Activated CD4-positive, alpha-beta T cell treated with anti-CD3 and anti-CD28 coated beads for 24 hours (primary cell): ENCODE measurements at places on chromosomes 16 and 17.

- DNase-seq: no peak
These were observed 40.3 kb upstream of the MRPS23 start for GRCh38 chr17:57889892-57890856.

DNA sequence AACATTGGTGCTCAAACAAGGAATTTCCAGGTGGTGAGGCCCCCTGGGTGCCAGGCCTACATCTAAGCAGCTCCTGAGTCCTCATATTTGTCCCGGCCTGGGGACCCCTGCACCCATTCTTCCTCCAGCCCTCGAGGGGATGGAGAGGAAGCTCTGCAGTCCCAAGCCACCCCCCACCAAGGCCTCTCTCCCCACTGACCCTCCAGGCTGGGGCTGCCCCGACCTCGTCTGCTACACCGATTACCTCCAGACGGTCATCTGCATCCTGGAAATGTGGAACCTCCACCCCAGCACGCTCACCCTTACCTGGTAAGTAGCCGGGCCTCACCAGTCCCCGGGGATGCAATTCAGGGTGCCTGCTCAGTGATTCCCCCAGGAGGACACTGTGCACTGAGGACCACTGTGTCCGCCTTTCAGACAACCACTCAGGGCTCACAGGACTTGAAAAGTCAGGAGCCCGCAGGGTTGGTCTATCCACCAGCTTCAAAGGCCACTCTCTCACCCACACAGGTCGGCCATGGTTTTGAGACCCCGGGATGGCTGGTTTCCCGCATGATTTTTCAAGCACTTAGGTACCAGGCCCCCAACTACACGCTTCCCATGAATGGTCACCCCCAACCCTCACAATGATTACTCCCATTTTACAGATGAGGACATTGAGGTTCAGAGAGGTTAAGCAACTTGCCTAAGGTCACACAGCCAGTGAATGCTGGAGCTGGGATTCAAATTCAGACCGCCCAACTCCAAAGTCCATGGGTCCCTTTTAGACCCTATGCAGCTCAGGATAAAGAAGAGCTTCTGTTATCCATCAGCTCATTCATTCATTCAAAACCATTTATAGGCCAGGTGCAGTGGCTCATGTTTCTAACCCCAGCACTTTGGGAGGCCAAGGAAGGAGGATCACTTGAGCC lies 32.4 kb downstream of the IL21R start:
- no peak for DNase-seq

DNA sequence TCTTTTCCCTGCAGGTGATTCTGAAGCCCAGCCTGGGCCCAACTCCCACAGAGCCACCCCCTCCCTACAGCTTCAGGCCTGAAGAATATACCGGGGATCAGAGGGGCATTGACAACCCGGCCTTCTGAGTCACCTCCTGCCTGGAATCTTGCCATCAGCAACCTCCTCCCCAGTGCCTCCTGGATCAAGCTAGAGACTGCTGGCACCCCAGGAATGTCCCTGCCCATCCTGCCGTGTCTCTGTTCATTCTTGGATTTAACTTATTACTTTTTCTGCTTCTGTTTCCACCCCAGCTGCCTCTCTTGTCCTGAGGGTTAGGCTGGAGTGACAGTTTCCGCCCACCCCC lies 4.9 kb downstream of the TMEM92 start:
- no peak for DNase-seq

GRCh38 chr17:59139939-59140338 lies 15.0 kb downstream of the SKA2 start:
- no peak for DNase-seq
